ENCODE measurements at places on chromosomes 2 and 18.
A peak's percentile ranks its signal among the peaks of the same experiment; 100 is the strongest.

- no peak for DNase-seq
Measured at GRCh38 chr2:236749346-236749745, 179.7 kb downstream of the ACKR3 start.

DNA sequence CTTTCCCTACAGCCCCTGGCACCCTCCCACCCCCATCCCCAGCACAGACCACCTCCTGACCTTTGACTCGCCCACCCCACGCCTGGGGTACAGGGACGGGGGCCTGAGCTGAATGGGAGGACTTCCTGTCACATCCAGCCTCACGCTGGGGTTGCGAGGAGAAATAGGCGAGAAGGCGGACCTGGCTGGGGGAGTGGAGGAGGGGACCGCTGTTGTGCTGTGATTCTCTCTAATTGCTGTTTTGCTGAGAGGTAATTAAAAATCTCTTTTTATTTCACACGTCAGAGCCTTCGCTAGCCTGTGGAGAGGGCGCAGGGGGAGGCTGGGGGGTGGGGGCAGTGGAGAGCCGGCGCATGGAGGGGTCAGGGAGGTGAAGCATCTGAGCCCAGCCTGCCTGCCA, 9.7 kb upstream of the ECEL1 start:
- peak; percentile 43 for DNase-seq

GRCh38 chr2:61471905-61472805, 1.3 kb upstream of the USP34 start:
- no peak for DNase-seq

DNA sequence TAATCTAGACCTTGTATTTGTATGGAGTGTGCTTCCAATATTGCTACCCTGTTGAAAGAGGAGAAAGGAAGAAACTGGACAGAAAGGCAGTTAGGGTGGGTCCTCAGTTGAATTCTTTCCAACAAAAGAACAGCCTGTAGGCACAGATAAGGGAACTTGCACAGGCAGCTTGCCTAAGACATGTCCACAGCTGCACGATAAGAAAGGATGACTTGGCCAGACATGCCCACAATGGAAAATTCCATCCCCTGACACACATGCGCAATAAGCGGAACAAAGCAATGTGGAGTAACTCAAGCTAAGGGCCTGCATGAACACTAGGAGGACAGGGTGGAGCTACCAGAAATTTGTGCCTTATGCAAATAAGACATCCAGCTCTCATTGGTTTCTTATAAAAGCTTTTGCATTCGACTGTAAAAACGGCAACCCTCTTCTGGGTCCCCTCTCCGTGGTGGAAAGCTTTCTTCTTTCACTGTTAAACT, 1084.7 kb upstream of the NXPH2 start:
- no peak for DNase-seq

DNA sequence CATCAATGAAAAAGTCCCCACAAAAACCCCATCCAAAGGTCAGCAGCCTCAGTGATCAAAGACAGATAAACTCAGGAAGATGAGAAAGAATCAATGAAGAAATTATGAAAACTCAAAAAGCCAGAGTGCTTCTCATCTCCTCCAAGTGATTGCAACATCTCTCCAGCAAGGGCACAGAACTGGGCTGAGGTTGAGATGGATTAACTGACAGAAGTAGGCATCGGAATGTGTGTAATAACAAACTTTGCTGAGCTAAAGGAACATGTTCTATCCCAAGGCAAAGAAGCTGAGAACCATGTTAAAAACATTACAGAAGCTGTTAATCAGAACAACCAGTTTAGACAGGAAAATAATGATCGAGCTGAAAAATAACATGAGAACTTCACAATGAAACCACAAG, 442.8 kb upstream of the SYT4 start:
- DNase-seq, result no peak

DNA sequence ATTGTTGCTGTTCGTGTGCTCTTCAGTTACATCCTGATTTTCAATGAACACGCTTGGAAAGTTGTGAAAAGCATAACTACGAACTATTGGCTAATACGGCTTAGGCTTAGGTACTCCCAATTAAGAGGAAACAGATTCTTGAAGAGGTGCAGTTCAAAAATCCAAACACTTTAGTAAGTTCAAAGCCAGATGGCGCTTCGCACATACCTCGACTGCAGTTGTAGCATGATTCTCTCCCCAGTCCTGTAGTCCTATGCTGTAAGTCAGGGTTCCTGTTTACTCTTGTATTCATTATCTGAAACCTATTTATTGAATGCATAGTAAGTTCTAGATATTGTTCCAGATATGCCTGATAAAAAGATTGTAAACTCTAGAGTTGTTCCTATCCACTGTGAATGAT, 165.2 kb downstream of the TRIB2 start:
- DNase-seq, result no peak

DNA sequence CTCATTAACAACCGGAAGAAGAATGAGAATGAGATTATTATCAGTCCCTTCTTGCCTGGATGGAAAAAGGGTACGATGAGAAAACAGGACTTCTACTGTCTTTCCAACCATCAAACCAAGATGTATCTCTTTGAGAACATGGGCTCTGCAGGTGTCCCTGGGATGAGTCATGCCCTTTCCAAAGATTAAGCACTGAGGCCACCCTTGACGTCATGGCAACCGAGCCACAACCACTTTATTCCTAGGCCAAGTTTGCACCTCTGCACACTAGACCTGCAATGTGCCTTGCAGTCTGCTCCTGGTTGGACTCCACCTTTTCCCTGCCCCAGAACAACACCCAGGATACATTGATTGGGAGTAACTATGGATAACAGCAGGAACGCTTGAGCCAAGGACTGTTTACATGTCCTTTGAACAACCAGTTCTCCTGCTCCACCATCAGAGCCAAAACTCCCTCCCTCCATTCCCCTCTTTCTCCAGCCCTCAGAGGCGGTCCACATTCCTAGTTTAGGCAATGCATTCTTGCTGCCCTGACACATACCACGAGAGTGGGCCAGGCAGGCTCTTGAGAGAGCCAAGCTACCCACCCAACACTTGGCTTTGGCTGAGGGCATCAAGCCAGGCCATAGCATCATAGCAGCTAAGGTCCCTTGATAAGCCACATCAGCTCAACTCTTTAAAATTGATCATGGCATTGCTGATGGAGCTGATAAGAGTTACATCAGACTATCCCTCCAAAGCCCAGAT, 310.7 kb downstream of the TNS1 start:
- DNase-seq, result no peak

- no peak for DNase-seq
Measured at GRCh38 chr18:79799619-79800370, 2.1 kb downstream of the KCNG2 start.

DNA sequence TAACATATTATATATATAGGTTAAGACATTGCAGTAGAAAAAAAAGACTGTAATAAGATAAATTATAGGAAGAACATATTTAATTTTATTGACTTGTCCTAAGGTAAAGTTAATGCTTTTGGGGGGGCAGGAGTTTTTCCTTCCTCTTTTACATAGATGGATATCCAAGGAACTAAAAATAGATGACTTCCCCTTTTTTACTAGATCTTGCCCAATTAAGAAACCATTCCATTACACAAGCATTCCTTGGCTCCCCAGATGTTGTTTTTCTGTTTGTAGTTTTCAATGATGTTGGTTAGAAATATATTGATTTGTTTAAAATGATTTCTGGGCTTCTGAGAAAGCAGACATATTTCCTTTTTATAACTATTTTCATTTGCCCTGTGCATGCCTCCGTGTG, 22.4 kb upstream of the PMAIP1 start:
- no peak for DNase-seq

Measured in NCI-H1417 treated with DMSO at 0.1 percent for 48 hours (cell line).